Activated T-cell treated with anti-CD3 and anti-CD28 coated beads, Interleukin-2, amount 50 U/mL, for 72 hours (primary cell): ENCODE measurements at places on chromosomes 12 and 14. TPM values are rescaled to one million over a fixed set of nuclear protein-coding genes. Genes with fewer than 3 reads are reported as not detected.
A peak's percentile ranks its signal among the peaks of the same experiment; 100 is the strongest.

Gene KRT75
- total RNA-seq: not detected

GRCh38 chr14:45254771-45255170 is 1.8 kb upstream of the MIS18BP1 start:
- DNase-seq: no peak

DNA sequence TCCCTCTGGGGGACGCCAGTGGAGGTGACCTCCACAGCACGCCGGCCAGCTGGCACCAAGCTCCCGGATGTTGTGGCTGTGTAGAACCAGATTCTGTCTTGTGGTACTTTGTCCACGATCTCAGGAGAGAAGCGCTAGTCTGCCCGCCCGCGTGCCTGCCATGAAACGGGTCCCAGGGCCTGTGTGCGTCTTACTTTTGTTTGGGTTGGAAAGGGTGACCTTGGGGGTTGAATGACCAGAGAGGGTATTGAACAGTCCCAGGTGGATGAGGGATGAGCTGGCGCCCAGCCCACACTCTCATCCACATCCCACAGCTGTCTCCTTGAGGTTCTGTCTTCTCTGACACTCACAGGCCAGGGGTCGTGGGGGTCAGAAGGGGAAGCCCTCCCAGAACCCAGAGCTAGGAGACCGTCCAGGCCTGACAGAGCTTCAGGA is 78.3 kb downstream of the WDR20 start:
- no peak for DNase-seq

GRCh38 chr12:27220055-27220987 is 23.8 kb upstream of the STK38L start:
- peak; percentile 16 for DNase-seq

- no peak for DNase-seq
These were observed 84.3 kb downstream of the DYRK2 start for GRCh38 chr12:67732857-67733256.

- no peak for DNase-seq
These were observed 3.8 kb downstream of the ERP29 start for GRCh38 chr12:112017041-112017440.

Gene DAO
- not detected for total RNA-seq

Gene ALDH1L2
- total RNA-seq: 16.1 TPM

DNA sequence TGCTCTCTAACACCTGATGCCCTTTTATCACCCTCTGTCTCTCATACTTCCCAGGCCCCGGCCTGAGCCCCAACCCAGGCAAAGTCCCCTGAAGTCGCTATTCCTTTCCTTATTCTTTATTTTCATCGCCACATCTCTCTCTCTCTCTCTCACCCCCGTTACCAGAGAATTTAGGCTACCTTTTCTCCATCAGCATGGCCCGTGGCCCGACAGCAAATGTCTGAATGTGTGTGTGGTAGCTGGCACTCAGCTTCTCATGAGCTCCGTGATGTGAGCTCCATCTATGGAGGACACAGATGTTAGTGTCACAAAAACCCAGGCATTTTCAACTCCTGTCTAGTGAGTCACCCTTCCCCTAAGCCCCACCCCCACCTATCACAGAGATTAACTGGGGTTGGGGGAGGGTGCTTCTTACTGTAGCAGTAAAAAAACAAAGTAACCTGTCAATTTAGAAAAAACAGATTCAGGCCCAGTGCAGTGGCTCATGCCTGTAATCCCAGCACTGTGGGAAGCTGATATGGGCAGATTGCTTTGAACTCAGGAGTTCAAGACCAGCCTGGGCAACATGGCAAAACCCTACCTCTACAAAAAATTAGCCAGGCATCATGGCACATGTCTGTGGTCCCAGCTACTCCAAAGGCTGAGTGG is 53.8 kb downstream of the VCPKMT start:
- DNase-seq: peak; percentile 84

DNA sequence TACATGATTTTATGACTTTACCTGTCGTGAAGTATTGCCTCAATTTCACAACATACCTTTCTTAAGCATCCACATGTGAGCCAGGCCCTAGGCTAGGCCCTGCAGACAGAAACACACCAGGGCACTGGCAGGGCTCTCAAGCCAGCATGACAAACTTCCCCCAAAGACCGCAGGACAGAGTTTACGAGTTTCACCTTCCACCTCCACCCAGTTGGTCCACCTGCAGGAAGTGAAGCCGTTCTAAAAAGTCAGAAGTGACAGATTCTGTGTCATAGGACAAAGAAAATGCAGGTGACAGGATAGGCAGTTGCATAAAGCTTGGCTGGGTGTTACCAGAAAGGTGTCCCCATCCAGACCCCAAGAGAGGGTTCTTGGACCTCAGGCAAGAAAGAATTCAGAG is 382.3 kb downstream of the PCNX1 start:
- DNase-seq: peak; percentile 21

DNA sequence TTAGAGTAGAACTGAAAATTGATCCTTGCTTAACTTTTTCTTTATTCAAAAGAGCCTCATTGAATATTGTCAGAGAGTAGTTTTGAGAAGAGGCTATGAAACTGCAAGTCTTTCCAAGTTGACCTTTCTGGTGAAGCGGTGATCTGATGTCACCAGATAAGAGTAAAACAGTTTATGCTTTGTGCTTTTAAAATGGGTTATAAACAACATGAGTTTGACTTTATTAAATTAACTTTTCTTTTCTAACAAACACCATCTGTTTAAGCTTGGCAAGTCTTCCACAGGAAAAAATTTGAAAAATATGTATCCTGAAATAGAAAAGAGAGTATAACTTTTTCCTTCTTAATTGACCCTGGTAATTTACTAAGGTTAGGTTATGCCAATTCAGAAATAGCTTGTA is 408.7 kb upstream of the NOVA1 start:
- no peak for DNase-seq

Gene RNU7-1
- not detected for total RNA-seq

DNA sequence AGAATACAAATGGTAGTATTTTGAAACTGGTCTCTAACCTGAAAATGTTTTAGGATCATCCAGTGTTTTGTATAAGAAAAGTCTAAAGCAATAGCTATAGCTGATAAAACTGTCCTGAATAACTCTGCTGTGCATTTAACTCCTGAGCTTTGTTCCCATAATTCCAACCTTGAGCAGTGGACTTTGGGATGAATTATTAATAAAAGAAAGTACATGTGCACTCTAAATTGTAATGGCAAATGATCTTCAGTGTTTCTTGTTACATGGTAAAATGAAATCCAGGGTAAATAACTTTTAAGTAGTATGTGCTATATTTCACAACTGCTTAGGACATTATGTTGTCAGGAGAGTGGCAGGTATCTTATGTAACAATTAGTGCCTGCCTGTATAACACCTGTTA is 345.6 kb downstream of the SLC16A7 start:
- DNase-seq: no peak

- peak; percentile 78 for DNase-seq
These were observed 165.5 kb upstream of the DYRK2 start for GRCh38 chr12:67482751-67483661.

Gene MYG1
- 89.9 TPM for total RNA-seq

- peak; percentile 64 for DNase-seq
These were observed 5.8 kb upstream of the TBPL2 start for GRCh38 chr14:55446127-55446736.

- no peak for DNase-seq
These were observed 203.7 kb downstream of the RMST start for GRCh38 chr12:97666263-97666662.

- DNase-seq: no peak
These were observed 10.8 kb downstream of the RAPGEF3 start for GRCh38 chr12:47747596-47748506.

- no peak for DNase-seq
These were observed 51.7 kb upstream of the FERMT2 start for GRCh38 chr14:53002576-53002975.

- peak; percentile 51 for DNase-seq
These were observed 509.1 kb downstream of the VRK1 start for GRCh38 chr14:97306133-97306759.

- DNase-seq: no peak
These were observed 52.6 kb upstream of the RIC8B start for GRCh38 chr12:106721915-106722314.

DNA sequence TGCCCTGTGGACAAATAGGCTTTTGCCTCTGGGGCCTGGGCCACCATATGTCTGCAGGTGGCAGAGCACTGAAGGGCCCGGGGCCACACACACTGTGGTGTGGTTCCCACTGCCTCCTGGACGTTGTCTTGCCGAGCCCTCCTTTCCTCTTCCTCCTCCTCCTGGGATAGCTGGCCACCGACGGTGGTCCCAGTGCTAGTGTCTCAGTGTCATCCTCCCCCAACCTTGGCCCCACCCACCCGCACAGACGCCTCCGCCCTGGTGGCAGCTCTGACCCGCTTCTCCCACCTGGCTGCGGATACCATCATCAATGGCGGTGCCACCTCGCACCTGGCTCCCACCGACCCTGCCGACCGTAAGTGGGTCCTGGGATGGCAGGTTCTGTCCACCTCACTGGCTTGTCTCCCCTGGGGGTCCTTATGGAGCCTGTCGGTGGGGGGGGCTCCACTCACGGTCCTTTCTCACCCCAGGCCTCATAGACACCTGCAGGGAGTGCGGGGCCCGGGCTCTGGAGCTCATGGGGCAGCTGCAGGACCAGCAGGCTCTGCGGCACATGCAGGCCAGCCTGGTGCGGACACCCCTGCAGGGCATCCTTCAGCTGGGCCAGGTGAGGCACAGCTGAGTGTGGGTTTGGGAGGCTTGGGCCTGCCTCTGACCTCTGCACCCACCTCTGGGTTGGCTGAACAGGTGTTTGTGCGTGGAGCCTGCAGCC is 23.5 kb downstream of the HIP1R start:
- no peak for DNase-seq

- DNase-seq: no peak
These were observed 163.2 kb downstream of the PAH start for GRCh38 chr12:102753802-102754201.

GRCh38 chr12:121916719-121917118 is 1.7 kb upstream of the CFAP251 start:
- DNase-seq: no peak

GRCh38 chr14:61467296-61467695 is 145.9 kb downstream of the PRKCH start:
- no peak for DNase-seq

Gene GARIN6
- not detected for total RNA-seq

- no peak for DNase-seq
These were observed 62.0 kb downstream of the DYRK2 start for GRCh38 chr12:67710582-67710981.

Gene PMEL
- total RNA-seq: 1.9 TPM

DNA sequence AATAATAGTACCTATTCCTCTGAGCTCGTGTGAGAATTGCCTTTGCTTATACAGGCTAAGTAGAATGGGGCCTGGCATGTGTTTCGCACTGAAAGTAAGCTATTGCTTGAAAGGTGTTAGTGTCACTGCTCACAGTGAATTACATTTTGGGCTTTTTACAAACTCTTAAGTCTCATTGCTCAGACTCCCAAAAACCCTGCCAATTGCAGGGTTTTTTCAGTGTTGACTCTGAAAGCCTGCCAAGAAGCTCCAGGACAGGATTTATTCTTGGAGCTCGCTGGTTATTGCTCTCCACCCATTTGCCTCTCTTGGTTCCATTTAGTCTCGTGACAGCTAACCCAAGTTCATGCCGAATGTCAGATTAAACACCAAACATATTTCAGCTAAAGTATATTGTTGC is 39.8 kb downstream of the NOPCHAP1 start:
- DNase-seq: no peak

- no peak for DNase-seq
These were observed 891 bp downstream of the SPRYD4 start for GRCh38 chr12:56469007-56469930.

Gene DACT1
- total RNA-seq: 15.1 TPM

DNA sequence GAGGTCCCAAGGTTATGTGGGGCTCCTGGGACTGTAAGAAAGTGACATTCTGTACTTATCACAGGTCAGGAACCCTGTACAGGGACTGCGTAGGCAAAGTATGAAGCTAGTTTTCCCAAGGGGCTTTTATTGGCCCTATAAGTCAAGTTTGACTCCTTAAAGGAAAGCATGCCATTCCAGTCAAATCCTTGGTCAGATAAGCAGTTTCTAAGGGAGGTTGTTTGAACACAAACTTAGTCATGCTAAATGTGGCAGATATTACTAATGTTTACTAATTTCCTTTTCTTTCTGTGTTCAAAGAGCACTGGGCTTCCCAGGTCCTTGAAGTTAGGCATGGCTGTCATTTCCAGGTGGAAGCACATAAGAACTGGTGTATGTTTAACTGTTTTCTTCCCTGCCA is 472.4 kb downstream of the ATP23 start:
- no peak for DNase-seq

DNA sequence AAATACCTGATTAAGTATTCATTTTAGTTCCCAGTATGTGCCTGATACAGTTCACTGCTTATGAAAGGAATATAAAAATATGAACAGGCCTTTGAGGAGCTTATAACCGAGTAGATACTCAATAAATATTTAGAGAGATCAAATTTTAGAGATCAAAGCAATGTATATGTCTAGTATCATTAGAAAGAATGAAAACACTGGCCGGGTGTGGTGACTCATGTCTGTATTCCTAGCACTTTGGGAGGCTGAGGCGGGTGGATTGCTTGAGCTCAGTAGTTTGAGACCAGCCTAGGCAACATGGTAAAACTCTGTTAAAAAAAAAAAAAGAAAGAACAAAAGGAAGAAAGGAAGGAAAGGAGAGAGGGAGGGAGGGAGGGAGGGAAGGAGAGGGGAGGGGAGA is 113.2 kb upstream of the EEA1 start:
- no peak for DNase-seq

- no peak for DNase-seq
These were observed 88.7 kb downstream of the RIC8B start for GRCh38 chr12:106863189-106863588.

Gene ANG
- total RNA-seq: 0.67 TPM

Gene SNX6
- total RNA-seq: 93.9 TPM

DNA sequence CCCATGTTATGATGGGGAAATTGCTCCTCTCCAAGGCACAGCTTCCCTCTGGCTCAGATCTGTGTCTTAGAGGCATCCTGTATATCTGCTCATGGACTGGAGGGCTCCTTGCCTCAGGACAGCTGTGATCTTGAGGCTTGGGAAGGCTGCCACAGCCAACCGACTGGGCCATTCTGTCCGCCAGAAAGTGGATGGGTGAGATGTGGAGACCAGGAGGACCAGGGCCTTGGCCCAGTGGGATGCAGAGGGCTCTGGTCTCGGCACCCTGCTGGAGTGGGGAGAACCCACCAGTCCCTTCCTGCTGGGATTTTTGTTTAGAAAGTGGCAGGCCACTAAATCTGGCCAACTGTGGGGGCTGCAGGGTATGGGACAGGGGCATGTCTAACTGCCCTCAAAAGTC is 148.6 kb downstream of the CALM1 start:
- DNase-seq: no peak

DNA sequence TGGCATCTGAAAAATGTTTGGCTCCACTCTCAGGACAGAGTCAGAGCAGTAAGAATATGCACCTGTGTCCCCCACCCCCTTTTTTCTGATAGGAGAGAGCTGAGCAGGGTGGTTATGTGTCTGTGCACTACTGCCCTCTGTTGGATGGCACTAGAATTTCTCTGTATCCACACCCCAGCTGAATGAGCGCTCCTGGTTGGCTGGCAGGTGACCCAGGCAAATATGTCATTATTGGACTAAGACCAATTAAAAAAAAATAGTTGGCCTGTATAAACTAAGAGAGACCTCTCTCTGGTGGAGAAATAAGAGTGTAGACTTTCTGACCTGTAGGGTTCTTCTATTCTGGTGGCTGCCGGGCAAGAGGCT is 107.0 kb downstream of the PTCSC3 start:
- DNase-seq: peak; percentile 27

GRCh38 chr14:65517635-65518542 is 105.4 kb downstream of the FUT8 start:
- DNase-seq: no peak

GRCh38 chr12:91777268-91777992 is 368.2 kb downstream of the BTG1 start:
- DNase-seq: peak; percentile 2

GRCh38 chr12:49818241-49818895 is 9.8 kb downstream of the NCKAP5L start:
- DNase-seq: no peak
